Fibroblast of skin of back (primary cell): ENCODE measurements at places on chromosomes 1 and 21.

DNA sequence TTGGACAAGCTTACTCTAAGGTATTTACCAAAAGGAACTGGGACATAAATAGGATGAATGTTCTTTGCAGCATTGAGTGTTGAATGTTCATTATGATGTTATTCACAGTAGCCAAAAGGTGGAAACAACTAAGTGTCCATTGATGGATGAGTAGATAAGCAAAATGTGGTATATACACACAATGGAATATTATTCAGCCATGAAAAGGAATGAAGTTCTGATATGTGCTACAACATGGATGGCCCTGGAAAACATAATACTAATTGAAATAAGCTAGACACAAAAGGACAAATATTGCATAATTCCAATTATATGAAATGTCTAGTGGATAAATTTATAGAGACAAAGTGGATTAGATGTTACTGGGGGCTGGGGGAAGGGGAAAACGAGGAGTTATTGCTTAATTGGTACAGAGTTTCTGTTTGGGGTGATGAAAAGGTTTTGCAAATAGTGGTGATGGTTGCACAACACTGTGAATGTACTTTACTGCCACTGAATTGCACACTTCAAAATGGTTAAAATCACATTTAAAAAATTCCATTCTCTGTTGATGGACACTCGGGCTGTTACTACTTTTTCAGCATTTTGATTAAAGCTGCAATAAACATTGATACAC lies 2.9 kb downstream of the MTARC1 start:
- no peak for DNase-seq

GRCh38 chr1:41268154-41268770 lies 26.2 kb upstream of the SCMH1 start:
- peak; percentile 61 for DNase-seq

DNA sequence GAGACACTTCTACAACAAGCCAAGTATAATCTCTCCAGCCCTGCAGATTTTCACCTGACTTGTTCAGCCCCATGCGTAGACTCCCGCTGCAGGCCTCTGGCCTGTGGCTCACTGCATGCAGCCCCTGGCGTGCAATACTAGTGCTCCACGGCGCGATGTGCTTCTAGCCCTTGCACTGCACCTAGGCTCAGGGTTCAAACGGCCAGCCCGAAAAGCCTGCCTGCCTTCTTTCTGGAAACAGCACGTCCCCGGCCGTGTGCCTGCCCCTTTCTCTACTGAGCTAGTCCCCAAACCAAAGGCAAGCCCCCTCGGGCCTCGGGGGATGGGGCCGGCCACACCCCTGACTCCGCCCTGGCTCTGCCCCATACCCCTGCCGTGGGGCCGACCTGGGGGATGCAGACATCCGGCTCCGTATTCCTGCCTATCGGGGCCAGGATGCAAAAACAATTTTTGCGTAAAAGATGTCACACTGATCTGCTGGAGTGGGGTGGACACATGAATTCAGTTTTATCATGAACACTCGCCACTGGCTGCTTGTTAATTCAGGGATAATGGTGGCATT lies 26.3 kb upstream of the TRAPPC10 start:
- no peak for DNase-seq

DNA sequence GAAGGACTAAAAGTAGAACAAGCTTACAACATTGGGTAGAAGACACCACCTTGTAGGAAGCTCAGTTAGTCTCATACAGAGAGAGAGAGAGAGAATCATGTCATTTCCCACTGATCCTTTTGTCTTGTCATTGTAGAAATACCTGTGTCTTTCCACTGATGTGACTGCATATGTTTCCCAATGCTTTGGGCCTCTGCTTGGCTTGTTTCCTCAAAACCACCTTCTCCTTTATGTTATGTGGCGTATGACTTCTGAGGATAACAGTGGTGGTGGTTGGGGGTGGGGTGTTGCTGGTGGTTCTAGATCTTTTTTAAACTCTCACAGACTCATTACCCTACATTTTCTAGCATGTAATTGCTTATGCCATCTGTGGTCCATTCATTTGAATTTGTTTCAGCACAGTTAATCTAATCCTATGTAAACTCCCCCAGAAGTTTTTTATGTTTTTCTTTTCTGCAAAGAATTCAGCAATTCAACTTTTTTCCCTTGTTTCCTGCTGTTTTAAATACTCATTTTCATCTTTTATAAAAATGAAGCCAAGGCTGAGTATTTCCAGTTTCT lies 9.3 kb downstream of the RGL1 start:
- DNase-seq, result no peak

DNA sequence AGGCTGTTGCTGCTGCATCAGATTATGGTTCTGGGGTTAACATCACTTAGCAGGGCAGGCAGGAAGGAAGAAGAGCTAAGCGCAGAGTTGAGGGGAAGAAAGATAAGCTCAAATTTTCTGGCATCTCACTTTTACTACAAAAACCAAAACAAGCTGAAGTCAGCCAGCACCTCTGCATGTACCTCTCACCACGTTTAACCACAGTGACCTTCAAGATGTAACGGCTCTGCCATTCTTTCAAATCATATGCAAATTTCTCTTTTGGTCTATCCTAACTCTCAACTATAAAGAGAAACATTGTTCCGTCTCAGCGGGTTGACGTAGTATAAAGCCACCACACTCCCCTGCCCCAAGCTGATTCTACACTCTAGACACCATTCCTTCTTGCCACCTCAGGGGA lies 154.4 kb downstream of the OMA1 start:
- no peak for DNase-seq

- peak; percentile 81 for DNase-seq
Observed at GRCh38 chr1:229230893-229231753, 39.8 kb upstream of the RAB4A start.

DNA sequence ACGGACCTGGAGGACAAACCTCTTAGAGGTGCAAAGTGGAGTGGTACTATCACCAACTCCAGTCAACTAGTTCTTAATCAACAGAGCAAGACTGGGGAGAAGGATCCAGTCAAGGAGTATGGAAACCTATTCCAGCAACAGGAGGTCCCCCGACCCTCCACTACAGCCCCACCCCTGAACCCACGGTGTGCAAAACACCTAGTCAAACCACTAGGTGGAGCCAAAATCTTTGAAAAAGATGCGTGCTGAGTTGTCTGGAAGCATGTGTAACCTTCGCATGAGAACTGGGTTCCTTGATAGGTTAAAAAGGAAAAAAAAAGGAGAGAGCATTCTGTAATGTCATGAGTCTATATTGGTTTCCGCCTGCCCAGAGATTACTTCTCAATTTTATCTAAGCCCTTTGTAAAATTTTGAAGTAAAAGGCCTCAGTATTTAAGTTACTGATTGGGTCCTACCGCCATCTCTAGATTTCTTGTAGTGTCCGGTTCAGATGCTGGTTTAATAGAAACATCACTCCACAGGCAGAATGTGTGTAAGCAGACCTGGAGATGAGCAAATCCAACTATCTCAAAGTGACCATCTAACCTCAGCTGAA lies 81.9 kb upstream of the HAO2 start:
- peak; percentile 30 for DNase-seq

GRCh38 chr21:35481005-35481404 lies 431.9 kb upstream of the RUNX1 start:
- no peak for DNase-seq

- DNase-seq, result no peak
Observed at GRCh38 chr21:37502947-37503346, 136.4 kb downstream of the DYRK1A start.

DNA sequence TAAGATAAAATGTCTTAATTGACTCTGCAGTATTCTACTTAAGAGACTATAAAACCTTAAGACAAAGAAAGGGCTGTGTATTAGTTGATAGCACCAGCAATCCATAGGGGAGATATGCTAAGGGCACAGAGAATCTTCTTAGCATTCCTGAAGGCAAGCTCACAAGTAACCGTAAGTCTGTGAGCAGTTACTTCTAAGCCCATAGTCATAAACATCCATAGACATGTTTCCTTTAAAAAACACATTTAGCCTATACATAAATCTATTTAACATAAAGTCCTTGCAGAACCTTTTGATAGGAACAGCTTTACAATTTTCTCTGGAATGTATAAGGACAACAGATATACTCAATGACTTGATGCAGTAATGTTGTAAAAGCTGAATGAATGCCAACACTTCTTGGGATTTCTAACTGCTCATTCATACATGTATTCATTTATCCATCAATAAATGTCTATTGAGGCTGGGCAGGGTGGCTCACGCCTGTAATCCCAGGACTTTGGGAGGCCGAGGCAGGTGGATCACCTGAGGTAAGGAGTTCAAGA lies 6.3 kb upstream of the ERRFI1 start:
- peak; percentile 65 for DNase-seq

GRCh38 chr1:214187121-214187900 lies 93.6 kb upstream of the SMYD2 start:
- no peak for DNase-seq

- peak; percentile 68 for DNase-seq
Observed at GRCh38 chr1:1122078-1122811, 6.4 kb upstream of the C1orf159 start.

- DNase-seq, result peak; percentile 34
Observed at GRCh38 chr1:202143768-202144401, 652 bp downstream of the ARL8A start.

DNA sequence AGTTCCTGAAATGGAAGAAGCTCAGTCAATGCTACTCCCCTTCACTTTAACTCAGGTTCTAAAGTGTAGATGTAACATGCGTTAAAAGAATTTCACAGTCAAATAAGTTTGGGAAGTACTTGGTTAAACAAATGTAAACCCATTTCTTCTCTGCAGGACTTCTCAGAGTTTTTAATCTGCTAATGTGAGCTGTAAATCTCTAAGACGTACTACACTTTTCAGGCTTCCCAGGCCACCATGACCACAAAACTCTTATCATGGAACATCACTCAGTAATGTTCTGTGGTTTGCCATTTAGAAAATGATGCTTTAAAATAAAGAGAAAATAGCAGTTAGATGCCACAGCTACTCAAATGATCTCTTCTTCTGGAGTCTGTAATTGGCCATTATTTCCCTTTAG lies 104.3 kb downstream of the HHIPL2 start:
- DNase-seq, result no peak

GRCh38 chr21:44558695-44559094 lies at the start of gene KRTAP10-3:
Gene KRTAP10-3, minus strand, starts transcription at chr21:44558795. Its CDS starts 80 bp downstream, at chr21:44558715.
- DNase-seq, result no peak

GRCh38 chr1:28067523-28068090 lies 20.8 kb downstream of the EYA3 start:
- no peak for DNase-seq

- DNase-seq, result no peak
Observed at GRCh38 chr1:84715342-84716019, 25.2 kb upstream of the SSX2IP start.

- DNase-seq, result no peak
Observed at GRCh38 chr1:229340496-229340895, 2.4 kb downstream of the CCSAP start.

DNA sequence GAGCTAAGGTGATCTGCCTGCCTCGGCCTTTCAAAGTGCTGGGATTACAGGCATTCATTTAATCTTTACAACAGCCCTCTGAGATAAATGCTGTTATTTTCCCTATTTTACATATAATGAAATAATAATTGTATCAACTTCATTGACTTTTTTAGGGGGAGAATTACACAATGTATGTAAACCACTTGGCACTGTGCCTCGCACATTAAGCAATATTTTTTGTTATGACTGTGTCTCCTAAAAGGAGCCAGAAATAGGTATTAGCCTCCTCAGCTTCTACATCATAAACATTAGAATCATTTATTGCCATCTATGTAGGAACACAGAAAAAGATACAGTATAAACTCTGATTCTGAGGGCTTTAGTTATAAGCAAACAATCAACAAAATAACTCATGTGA lies 1.1 kb upstream of the DNAJC28 start:
- DNase-seq, result no peak
